Hepatocyte (in vitro differentiated cells): ENCODE measurements at places on chromosomes 7 and 10. TPM values are rescaled to one million over a fixed set of nuclear protein-coding genes. Genes with fewer than 3 reads are reported as not detected.

DNA sequence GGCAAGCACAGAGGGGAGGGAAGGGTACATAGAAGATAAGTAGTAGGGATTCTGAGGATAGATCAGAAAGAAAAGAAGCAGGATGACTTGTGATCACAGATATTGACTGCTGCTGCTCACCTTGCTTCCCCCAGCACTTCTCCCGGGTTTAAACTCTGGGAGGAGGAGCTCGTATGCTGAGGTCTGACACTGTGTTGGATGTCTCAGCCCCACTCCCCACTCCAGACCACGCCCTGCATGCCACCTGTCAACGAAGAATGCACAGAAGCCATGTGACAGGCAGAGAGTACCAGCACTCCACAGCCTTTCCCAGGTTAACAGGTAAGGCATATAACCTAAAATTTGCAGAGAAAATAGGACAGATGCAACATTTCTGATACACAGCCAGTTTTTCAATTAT lies 388.9 kb downstream of the TNS3 start:
- no peaks in the 10 kb centered on the region for H3K27me3 ChIP-seq
- H3K4me1 ChIP-seq, result peaks cover 7% of the 10 kb centered on the region
- peak; percentile 47 for DNase-seq
- H3K4me3 ChIP-seq, result no peak overlapping the region

DNA sequence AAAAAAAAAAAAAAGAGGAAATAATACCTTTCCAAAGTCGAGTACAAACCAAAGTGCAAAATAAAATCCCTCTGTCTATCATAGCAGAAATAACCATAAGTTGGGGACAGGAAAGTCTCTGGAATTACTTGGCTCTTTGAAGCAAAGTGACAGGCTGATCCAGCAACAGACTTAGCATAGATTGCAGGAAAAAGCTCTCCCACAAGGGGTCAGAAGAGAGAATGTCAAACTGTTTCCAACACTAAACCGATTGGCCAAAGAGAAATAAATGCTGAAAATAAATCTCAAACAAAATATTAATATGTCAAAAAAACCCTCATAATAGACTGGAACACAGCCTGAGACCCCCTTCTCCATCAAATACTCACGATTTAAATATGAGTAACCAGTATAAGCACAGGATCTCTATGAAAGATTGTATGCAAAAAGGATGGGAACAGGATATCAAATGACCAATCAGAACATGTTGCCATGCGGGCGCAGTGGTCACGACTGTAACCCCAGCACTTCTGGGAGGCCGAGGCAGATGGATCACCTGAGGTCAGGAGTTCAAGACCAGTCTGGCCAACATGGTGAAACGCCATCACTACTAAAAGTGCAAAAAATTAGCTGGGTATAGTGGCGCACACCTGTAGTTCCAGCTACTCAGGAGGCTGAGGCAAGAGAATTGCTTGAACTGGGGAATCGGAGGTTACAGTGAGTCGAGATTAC lies 1000.7 kb upstream of the LRRN3 start:
- H3K4me3 ChIP-seq, result no peak overlapping the region
- H3K4me1 ChIP-seq, result no peaks in the 10 kb centered on the region
- no peak overlapping the region for H3K27ac ChIP-seq
- H3K27me3 ChIP-seq, result peaks cover 3% of the 10 kb centered on the region
- DNase-seq, result peak; percentile 38

DNA sequence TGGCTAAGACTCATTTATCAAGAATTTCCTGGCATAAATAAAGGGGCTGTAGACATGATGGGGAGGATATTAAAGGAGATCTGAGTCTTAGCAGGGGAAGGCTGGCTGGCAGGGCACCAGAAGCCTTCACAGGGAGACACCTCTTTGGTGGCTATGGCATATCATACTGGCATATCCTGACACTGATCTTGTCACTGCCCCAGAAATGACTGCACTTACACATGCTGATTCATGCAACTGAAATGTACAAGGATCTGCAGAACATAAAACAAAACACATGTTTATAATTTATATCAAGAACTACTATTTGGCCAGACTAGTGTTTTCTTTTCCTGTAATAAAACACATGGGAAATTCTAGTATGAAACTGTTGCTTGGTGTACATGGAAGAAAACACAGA lies 5.5 kb upstream of the LIPN start:
- no peaks in the 10 kb centered on the region for H3K27me3 ChIP-seq
- no peak overlapping the region for H3K4me3 ChIP-seq
- DNase-seq, result no peak
- H3K27ac ChIP-seq, result no peak overlapping the region

DNA sequence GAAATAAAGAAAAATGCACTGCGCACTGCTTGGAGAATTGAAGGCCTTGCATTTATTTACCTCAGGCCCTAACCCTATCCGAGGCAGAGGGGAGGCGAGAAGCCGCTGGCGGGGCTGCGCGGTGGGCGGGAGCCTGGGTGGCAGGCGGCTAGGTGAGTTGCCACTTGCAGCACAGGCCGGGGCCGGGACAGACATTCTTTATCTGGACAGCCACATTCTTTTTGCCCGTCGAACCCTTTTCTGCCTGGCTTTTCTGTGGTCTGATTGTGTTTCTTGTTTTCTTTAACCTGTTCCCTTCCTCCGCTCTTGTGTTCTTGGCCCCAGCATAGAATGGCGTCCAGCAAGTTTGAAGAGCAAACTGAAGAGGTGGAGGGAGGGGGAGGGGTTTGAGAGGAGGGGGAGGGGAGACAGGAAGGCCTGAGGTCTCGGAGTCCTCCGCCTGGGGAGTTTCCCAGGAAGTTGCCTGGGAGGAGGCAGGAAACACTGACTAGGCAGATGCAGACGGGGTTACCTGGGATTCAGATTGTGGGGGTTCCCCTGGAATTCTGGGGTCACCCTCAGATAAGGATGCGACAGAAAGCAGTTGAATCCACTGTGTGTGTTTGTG lies 5.1 kb downstream of the SHH start:
- H3K4me1 ChIP-seq, result peaks cover 36% of the 10 kb centered on the region
- no peaks in the 10 kb centered on the region for H3K36me3 ChIP-seq
- peak overlapping the region; percentile 83 for H3K27ac ChIP-seq
- peaks cover 65% of the 10 kb centered on the region for H3K27me3 ChIP-seq
- peak; percentile 65 for DNase-seq

GRCh38 chr10:105729428-105729827 lies 1088.3 kb downstream of the SORCS3 start:
- no peak overlapping the region for H3K4me3 ChIP-seq
- DNase-seq, result no peak
- H3K36me3 ChIP-seq, result no peaks in the 10 kb centered on the region
- H3K27ac ChIP-seq, result no peak overlapping the region

GRCh38 chr7:134140889-134141867 lies 14.0 kb downstream of the LRGUK start:
- no peaks in the 10 kb centered on the region for H3K27me3 ChIP-seq
- H3K4me3 ChIP-seq, result no peak overlapping the region
- no peaks in the 10 kb centered on the region for H3K4me1 ChIP-seq
- no peaks in the 10 kb centered on the region for H3K36me3 ChIP-seq
- DNase-seq, result peak; percentile 75

DNA sequence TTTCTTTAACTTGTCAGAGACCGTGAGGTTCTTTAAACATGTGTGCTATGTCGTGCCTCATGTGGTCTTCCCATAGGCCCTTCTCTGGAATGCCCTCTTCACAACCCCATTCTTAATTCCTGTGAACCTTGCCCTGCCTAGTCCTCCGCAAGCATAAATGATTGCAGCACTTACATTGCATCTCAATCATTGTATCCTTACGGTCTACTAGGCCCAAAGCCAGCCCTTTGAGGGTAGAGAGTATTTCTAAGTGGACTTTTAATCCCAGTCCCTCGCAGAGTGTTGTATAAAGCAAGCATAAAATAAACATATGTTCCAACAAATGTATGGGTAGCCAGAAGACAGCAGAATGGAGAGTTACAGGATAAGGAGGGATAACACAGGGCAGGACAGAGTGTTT lies 92.1 kb upstream of the FAM133B start:
- H3K36me3 ChIP-seq, result no peaks in the 10 kb centered on the region
- H3K4me3 ChIP-seq, result no peak overlapping the region
- peaks cover 29% of the 10 kb centered on the region for H3K4me1 ChIP-seq

DNA sequence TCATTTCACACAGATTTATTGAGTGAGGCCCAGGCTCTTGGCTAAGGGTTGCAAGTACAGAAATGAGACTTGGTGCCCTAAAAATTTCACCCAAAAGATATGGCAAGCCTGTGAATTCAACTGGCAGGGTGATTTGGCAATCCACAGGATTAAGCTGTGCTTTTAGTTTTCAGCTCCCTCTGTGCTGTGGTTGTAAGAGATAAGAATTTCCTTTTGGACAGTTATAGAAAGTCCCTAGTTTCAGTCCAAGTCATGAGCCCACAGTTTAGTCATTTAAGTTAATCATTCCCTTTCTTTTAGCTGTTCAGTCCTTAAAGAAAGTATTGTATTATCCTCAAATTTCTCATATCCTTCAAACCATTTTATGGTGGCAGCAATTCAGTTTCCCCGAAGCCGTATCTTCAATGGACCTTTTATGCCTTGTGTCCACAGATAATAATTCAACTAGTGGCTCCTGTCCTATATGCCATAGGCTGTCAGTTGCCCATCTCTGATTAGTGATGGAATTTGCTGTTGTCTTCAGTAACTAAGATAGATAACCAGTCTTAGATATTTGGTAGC lies 73.4 kb upstream of the NAMPT start:
- H3K4me3 ChIP-seq, result no peak overlapping the region
- peaks cover 12% of the 10 kb centered on the region for H3K4me1 ChIP-seq
- peak; percentile 23 for DNase-seq
- no peaks in the 10 kb centered on the region for H3K27me3 ChIP-seq

The NPTX2 gene
- total RNA-seq, result 3.0 TPM in 2 replicates

The MYO1G gene
- 0.03 TPM in 1 of 2 replicates, not detected in the other for total RNA-seq

The FAM25G gene
- not detected in 2 replicates for total RNA-seq

The C10orf62 gene
- 0.23 TPM in 1 of 2 replicates, not detected in the other for total RNA-seq

The AFAP1L2 gene
- 5.5 and 6.1 TPM in 2 replicates for total RNA-seq

The PI4K2A gene
- 25.9 and 26.5 TPM in 2 replicates for total RNA-seq

The SPDYE3 gene
- not detected in 2 replicates for total RNA-seq
